ENCODE measurements at places on chromosomes 16 and 17.

DNA sequence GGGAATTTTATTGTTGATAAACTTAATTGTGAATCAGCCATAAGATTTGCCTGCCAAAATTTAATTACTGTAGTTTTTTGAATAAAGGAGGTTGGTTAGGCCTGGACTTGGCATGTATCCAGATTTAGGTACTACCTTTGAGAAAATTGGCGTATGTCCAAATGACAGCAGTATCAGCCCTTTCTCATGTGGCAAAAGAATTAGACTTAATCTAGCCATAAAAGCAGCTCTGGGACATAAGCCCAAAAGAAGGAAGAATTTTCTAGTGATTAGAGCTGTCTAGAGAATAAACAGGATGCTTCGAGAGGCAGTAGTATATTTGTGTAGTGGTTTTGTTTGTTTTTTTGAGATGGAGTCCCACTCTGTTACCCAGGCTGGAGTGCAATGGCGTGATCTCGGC, 27.7 kb downstream of the PPM1E start:
- no peak for DNase-seq

DNA sequence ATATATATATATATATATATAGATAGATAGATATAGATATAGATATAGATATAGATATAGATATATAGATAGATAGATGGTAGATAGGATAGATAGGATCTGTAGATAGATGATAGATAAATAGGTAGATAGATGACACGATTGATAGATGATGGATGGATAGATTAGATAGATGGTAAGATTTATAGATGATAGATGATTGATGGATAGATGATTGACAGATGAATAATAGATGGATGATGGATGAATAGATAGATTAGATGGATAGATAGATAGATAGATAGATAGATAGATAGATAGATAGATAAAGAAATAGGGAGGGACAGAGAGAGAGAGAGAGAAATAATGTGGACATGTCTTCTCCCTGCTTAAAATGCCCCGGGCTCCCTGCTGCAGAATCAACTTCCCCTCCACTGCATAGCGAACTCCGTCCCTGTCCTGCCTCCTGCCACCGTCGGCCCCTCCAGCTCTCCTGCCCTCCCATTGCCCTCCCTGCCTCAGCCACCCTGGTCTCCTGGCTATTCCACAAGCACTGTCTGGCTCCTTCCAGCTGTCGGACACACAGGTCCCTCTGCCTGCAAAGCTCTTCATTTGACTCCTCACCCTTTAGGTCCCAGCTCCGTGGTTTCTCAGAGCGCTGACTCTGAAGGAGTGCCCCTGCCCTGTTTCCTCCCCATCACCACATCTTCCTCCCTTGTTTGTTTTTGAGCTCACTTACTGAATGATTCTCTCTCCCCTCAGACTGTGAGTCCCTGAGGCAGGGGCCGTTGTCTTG, 254.0 kb downstream of the KATNIP start:
- DNase-seq = no peak

DNA sequence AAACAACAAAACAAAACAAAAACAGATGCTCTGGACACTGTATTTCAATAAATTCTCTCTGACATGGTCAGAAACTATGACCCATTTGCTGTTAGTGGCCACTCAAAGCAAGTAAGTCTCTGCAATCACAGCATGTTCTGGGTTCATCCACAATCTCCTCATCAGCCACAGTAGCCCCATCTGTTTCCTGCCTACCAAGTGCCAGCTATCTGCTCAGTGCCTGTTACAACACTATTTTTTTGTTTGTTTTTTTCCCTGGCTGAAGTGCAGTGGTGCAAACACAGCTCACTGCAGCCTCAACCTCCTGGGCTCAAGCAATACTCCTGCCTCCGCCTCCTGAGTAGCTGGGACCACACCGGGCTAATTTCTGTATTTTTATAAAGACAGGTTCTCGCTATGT, 137.9 kb downstream of the SOX9 start:
- no peak for DNase-seq

GRCh38 chr16:87620201-87620495, 17.8 kb downstream of the JPH3 start:
- no peak for DNase-seq

DNA sequence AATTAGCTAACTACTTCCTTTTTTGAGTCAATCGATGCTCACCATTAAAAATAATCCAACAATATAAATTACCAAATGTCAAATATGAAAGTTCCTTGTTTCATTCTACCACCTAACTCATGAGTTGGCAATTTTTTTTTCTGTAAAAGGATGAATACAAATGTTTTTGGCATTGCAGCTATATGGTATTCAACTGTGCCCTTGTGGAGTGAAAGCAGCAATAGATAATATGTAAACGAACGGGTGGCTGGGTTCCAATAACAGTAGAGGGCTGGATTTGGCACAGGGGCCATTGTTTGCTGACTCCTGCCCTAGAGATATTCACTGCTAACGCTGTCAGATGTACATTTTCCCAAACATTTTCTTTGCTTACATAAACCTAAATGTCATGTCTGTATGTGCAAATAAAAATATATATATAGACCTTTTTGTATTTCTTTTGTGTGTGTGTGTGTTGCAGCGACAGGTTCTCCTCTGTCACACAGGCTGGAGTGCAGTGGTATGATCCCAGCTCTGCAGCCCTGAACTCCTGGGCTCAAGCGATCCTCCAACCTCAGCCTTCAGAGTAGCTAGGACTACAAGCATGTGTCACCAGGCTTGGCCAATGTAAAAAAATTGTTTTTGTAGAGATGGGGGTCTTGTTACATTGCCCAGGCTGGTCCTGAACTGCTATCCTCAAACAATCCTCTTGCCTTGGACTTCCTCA, 73.9 kb downstream of the RPGRIP1L start:
- DNase-seq = no peak

DNA sequence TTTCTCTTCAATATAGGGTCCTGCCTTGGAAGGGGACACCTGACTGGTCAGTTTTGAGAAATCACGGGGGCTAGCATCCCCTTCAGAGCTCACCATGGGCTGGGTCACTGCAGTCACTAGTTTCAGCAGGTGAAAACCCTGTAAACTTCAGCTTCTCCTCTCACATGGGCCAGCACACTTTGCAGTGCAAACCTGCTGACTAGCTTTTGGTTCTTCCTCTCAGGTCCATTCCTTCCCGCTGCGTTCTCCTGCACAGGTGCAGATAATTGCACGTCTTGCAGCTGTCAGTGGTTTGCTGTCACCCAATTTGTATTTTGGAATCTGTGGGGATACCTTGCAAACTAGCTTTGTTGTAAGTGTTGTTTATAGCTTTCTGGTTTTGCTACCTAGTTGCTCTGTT, 95.1 kb downstream of the LYRM1 start:
- no peak for DNase-seq

GRCh38 chr16:74700116-74700437, 585 bp downstream of the MLKL start:
- no peak for DNase-seq

DNA sequence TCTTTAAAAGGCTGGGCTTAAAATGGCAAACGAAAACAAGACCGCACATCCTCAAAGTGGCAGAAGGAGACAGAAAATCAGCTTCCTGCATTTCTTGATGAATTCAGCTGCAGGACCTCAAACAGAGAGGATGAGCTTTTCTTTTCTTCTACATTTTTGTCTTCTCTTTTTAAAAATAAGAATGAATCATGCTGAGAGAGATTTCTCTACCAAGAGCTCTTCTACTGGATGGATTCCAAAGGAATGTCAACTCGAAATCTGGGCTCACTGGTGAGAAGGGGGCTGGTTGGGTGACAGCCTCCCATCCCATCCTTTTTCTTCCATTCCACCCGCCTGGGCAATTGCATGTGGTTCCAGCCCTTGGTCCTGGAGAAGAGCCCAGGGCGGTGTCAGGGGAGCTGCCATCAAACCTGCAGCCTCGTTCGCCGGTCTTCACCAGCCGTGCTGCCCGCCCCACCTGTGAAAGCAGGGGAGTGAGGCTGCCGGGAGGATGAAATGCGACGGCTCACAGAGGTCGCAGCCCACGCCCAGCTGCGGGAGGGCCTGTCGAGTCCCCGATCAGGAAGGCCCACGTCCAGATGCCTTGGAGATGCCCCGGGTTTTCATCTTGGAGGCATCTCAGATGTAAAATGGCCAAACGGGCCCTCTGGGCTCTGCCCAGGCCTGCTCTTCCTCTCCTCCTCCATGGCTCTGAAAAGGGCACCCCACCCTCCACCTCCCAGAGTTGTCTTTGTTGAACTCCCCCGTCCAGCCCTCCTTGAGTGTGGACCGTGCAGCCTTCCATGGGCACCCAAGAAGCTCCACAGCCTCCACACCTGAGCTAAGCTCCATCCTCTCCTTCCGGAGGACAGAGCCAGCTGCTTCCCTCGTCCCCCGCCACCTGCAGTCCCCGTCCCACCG, 121.9 kb downstream of the FOXL1 start:
- no peak for DNase-seq

- DNase-seq = no peak
Measured at GRCh38 chr16:48352648-48353390, 32.4 kb downstream of the SIAH1 start.
